ENCODE measurements at places on chromosomes 5 and 9. TPM values are rescaled to one million over a fixed set of nuclear protein-coding genes. Genes with fewer than 3 reads are reported as not detected.

RGS3 gene
- total RNA-seq: 161 TPM

PCDHB8 gene
- 4.3 TPM for total RNA-seq

SLC34A1 gene
- total RNA-seq: not detected

TLR4 gene
- total RNA-seq: 35.0 TPM

EGFL7 gene
- total RNA-seq: 308 TPM

DNA sequence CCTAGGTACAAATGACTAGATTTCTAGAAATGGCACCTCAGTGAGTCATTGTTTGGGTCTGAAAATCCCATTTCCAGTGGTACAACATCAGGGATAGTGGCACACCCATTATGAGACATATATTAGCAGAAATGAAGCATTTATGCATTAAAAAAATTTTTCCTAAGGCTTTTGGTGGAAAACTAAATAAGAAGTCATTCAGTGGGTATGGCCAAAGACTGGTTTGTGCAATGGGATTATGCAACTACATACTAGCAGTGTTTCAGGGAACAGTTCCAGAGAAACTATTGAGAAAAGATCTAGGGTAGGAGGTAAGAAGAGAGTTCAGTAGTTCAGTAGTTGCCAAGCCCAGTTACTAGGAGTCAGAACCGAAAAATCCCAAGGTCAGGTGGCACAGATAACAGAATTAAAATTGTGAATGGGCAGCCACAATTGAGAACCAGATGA is 106.5 kb upstream of the HAPLN1 start:
- no peak for DNase-seq
- H3K4me1 ChIP-seq: no peaks in the 10 kb centered on the region
- no peak overlapping the region for H3K4me3 ChIP-seq
- H3K27ac ChIP-seq: no peak overlapping the region
- no peaks in the 10 kb centered on the region for H3K27me3 ChIP-seq

DNA sequence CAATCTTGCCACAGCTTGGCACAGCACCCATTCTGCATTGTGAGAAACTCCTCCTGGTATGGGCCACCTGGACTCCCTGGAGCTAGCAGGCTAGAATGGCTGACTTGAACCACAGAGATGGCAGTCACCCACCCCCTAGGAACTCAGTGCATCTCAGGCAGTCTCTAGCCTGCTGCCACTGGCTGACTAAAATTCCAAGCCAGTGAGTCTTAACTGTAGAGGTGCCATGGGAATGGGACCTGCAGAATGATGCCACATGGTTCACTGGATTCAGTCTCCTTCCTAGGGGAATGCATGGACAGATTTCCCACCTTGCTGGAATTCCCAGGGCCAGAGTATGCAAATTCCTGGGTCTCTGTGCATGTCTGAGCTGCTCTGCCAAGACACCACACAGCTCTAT is 382.9 kb downstream of the MAN2A1 start:
- no peaks in the 10 kb centered on the region for H3K4me1 ChIP-seq
- no peaks in the 10 kb centered on the region for H3K27me3 ChIP-seq
- no peak overlapping the region for H3K4me3 ChIP-seq
- no peaks in the 10 kb centered on the region for H3K36me3 ChIP-seq

- no peak for DNase-seq
- no peaks in the 10 kb centered on the region for H3K36me3 ChIP-seq
- no peak overlapping the region for H3K27ac ChIP-seq
- peak overlapping the region; percentile 3 for H3K4me3 ChIP-seq
- no peaks in the 10 kb centered on the region for H3K27me3 ChIP-seq
Measured at GRCh38 chr5:84285641-84286637, 98.7 kb downstream of the EDIL3 start.

GRCh38 chr9:115690786-115691496 is 462.6 kb upstream of the PAPPA start:
- DNase-seq: no peak
- H3K4me3 ChIP-seq: no peak overlapping the region
- H3K27me3 ChIP-seq: no peaks in the 10 kb centered on the region
- no peaks in the 10 kb centered on the region for H3K4me1 ChIP-seq
- no peaks in the 10 kb centered on the region for H3K36me3 ChIP-seq

All from aorta (tissue), 5 donors.